ENCODE measurements at places on chromosomes 1 and 21.

DNA sequence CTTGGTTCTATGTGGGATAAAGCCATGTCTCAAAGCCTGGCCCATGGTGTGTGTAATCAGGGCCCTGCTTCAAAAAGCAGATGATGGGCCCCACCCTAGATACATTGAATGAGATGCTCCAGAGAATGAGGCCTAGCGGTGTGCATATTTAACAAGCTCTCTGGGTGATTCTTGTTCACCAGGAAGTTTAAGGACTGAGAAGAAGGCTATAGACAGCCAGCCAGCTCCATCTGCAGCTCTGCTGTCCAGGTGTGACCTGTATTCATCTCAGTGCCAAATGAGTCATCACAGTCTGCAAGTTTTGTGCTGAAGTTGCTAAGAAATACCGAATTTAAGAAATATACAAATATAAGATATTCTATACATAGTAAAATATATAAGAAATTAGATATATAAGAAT, 182.0 kb upstream of the RUNX1 start:
- no peak for DNase-seq

GRCh38 chr1:154669464-154670282, 61.7 kb upstream of the ADAR start:
- DNase-seq = peak; percentile 73

DNA sequence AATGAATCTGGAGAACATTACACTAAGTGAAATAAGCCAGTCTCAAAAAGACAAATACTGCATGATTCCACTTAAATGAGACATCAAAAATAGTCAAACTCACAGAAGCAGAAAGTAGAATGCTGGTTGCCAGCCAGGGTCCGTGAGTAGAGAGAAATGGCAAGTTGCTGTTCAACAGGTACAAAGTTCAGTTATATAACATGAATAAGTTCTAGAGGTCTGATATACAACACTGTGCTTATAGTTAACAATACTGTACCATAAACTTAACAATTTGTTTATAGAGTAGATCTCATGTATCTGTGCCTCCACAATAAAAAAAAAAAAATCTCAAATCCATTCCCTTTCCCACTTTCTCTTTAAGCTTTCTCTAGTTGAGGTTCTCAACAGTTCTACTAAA, 83.5 kb downstream of the DENND1B start:
- DNase-seq = no peak

GRCh38 chr1:22628698-22629444, 7.6 kb upstream of the C1QA start:
- DNase-seq = no peak

DNA sequence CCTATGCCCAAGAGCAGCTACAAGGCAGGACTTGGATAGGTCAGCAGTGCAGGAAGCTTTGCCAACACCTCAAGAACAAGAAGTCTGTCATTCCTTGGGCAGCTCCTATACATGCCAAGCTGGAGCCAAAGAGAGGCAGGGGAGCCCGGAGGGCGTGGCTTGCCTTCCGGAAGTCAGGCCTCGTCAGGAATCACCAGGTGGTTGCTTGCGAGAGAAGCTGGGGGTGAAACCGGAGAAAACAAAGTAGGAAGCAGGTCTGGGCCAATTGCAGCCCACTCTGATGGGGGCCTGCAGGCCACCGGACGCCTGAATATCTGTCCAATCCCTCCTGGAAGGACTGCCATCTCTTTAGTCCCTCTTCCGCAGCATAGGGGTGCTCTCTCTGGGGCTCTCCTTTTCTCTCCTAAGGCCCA, 794 bp upstream of the FAM76A start:
- DNase-seq = no peak

GRCh38 chr1:77688939-77689338, 6.5 kb upstream of the ZZZ3 start:
- no peak for DNase-seq

DNA sequence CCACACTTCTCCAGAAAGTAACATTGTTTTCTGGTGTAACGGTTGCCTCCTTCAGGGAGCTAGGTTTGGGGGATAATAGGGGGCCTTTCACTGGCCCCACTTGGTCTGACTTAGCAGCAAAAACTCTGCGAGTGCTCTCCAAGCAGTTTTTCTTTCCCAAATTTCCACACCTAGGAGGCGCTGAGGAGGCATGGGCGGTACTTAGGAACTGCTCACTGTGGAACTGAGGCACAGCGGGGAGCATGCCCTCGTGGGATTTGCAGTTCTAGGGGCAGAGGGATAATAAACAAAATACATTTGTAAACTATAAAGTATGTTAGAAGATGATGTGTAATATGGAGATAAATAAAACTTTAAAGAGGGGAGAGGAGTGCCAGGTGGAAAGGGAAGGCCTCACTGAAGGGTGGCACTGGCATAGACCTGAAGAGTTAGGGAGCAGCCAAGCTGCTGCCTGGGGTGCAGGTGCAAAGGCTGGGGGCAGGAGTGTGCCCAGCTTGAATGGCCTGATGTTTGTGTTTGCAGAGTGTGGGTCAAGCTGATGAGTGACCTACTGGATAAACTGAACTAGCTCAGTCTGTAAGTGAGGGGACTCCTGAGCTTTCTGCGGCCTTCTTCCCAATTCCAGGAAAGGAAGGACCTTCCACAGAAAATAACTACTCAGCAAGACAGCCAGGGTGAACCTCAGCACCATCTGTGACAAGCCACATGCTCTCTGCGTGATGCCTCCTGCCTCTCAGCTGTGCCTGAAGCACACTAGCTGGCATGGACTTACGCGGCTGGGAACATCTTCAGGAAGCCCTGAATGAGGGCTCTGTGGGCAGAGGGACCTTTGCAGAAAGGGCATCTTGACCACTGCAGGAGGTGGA, 1.9 kb downstream of the EPHX1 start:
- DNase-seq = no peak
